ENCODE measurements at places on chromosomes 7 and 10.

GRCh38 chr10:3222068-3222467 lies 49.5 kb upstream of the PITRM1 start:
- no peak for DNase-seq

- no peak for DNase-seq
Measured at GRCh38 chr7:107076781-107077698, 32.5 kb downstream of the PRKAR2B start.

DNA sequence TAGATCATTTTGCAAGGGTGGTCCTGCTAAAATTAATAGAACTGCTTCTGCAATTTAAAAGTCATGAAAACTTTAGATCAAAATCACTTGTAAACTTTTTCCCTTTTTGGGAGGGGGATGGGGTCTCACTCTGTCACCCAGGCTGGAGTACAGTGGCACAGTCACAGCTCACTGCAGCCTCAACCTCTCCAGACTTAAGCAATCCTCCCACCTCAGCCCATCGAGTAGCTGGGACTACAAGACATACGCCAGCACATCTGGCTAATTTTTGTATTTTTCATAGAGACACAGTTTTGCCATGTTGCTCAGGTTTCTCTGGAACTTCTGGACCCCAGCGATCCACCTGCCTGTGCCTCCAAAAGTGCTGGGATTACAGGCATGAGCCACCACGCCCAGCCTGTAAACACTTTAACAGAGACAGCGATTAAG lies 79.7 kb downstream of the LRRC17 start:
- no peak for DNase-seq

DNA sequence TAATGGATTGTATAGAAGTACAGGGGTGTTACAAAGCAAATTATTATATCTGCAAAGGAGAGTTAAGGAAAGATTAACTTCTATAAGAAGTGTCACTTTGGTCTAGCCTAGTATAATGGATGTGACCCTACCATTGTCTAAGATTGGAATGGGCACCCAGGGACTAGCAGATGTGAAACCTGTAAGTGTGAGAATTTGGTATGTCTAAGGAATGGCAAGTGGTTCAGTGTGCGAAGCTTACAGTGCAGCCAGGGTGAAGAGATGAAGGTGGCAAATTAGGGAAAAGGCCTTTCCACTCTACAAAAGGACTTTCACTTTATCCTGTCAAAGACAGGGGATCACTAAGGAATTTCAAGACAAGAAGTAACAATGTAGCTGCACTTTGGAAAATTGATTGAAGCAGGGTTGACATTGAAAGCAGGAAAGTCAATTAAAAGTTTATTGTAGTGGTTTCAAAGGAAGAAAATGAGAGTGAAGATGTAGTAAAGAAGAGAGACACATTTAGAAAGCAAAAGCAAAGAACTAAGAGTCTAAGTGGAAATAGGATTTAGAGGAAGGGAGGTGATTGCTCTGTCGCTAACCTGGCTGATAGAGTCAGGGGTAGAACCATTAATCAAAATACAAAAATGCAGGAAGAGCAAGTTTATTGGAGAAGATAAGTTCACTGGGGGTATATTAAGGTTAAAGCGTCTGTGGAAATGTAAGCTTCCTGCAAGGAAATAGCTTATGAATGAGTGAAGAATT lies 47.4 kb downstream of the KCND2 start:
- no peak for DNase-seq

DNA sequence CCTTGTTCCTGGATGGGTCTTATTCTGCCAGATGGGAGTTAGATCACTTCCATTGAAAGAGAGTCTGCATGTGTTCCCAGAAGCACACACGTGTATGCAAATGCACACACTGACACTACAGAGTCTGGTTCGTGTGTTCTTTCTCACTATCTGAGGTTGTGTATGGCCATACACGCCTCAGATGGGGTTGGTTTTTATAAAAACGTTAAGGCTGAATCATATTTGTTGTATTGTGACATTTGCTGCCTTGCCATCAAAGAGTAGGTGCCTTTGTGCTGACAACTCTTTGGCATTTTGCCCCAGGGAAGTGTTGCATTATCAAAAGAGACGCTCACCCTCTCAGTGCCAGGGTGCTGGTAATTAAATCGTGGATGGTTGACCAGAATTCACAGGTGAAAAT lies 37.7 kb upstream of the HDAC9 start:
- no peak for DNase-seq

- DNase-seq, result no peak
Measured at GRCh38 chr10:97810446-97810845, 38.6 kb upstream of the SFRP5 start.

DNA sequence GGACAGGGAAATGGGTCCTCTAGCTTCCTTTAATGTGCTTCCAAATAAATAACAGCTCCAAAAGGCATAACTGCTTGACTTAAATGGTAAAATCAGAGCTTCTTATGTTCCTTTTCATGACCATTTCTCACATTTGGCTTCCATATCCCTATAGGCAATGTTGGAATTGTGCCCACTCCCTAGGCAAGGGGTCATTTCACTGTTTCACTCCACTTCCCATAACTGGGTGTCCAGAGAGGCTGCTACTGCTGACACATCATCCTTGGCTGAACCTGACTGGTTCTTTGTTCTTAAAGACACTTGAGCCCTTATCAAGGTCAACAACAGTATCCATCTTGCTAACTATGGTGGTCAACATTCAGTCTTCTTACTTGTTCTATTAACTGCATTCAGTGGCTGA lies 37.1 kb downstream of the PRTFDC1 start:
- DNase-seq, result no peak

DNA sequence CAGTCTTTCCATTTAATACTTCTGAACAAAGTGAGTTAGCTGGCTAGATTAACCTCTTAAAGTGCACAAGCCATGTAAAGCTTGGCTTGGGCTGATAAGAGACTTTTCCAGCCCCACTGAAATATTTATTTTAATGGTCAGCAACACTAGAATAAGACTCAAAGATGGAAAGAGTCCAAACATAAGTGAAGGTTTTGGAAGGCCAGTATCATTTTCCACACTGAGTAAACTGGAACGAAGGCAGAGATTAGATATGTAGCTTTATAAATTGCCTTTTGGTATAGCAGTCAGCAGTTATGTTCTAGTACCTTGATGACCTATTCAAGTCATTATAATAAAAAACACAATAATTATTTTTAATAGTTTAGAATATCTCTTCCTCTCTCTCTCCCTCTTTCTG lies 102.2 kb downstream of the HDAC9 start:
- DNase-seq, result no peak

GRCh38 chr7:54615537-54615936 lies 73.4 kb downstream of the VSTM2A start:
- DNase-seq, result no peak

DNA sequence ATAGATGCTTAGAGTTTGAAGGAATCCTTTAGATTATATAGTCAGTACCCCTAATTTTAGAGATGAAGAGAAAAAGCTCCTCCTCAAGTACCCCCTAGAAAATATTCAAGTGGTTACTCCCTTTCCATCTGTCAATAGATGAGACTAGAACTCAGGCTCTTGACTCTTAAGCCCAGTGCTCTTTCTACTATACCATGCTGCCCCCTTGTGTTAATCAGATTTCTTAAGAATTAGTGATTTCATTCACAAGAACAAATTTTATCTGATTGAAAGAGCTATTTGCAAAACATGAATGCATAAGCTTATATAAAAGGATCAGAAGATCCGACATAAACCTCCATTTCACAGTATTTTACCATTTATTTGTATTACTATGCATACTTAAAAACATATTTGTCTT lies 179.3 kb downstream of the TFEC start:
- no peak for DNase-seq

GRCh38 chr10:52348037-52348564 lies 34.0 kb downstream of the DKK1 start:
- DNase-seq, result no peak

- DNase-seq, result no peak
Measured at GRCh38 chr7:50425318-50425717, 24.8 kb downstream of the FIGNL1 start.

GRCh38 chr7:71770269-71770907 lies 638.4 kb downstream of the GALNT17 start:
- no peak for DNase-seq

DNA sequence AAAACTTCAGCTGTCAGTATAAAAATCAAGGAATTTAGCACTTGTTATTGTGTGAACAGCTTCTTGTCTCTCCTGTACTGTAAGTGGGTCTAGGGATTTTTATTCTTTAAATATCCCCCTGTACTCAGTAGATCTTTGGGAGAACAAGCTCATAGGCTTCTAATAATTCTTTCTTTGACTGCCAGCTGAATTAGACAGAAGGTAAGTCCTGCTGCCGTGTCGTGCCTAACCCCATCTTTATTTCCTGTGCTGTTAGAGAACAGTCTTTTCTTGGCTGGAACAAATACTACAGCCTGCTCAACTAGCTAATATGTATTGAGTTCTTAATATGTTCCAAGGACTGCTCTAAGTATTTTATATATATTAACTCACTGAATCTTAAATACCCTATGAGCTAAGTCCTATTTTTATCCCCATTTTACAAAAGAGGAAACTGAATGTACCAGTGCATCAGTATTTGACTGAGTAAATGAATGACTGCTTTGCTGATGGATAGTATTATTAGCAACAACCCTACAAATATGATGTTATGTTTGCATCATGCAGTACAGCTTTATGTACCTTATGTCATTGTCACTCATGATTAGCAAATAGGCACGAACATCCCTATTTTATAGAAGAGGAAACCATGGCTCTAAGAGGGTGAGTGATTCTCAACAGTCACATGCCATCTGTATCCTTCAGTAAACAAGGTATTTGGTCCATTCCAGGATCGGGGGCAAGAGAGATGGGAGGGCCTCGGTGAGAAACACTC lies 5.5 kb upstream of the DUSP5 start:
- DNase-seq, result no peak

DNA sequence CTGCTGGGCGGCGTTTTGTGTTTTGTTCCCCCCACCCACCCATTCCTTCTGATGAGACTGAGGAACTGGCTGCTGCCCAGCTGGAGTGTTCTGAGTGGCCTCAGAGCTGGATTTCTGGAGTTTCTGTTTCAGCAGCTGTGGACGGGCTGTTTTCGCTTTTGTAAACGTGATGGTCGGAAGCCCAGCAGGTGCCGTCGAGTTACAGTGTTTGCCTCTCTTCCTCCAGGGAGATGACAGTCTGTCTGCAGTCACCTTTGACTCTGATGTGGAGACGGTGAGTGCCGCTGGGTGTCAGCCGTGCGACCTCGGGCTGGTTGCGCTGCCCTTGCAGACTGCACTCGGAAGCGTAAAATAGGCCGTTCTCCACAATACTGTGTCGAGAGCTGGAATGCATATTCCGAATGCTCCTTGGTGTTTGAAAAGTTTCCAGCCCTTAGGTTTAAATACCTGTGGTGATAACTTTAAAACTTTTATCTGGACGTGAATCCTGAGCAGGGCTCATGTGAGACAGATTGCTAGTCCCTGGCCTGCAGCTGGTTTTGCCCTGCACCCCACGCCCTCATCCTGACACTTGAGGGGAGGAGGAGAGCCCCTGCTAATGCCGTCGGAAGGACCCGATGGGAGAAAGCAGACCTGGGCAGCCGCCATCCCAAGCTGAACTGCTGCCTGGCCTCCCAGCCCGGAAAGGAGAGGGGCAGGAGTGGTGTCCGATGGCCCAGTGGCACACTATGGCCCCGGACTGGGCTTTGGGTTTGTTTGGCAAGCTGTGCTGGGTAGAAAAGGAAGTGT lies 8.3 kb downstream of the IQCE start:
- DNase-seq, result peak; percentile 77

GRCh38 chr10:93701866-93702209 lies 554 bp downstream of the FRA10AC1 start:
- DNase-seq, result no peak

DNA sequence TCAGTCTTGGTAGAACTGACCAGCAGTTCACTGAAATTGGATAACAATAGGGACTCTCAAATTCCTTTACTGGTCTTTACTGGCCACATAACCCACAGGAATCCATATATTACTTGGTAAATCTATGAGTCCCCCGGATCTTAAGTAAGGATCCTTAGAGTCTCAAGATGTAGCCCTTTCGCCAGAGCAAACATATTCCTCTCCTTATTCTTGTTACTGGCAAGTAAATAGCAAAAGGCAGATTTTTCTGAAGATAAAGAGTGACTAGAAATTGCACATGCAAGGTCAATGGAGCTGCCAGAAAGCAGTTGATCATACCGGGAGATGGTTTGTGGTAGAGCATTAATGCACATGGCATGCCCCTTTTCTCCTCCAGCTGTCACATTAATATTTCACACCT lies 283.0 kb downstream of the HDAC9 start:
- no peak for DNase-seq

DNA sequence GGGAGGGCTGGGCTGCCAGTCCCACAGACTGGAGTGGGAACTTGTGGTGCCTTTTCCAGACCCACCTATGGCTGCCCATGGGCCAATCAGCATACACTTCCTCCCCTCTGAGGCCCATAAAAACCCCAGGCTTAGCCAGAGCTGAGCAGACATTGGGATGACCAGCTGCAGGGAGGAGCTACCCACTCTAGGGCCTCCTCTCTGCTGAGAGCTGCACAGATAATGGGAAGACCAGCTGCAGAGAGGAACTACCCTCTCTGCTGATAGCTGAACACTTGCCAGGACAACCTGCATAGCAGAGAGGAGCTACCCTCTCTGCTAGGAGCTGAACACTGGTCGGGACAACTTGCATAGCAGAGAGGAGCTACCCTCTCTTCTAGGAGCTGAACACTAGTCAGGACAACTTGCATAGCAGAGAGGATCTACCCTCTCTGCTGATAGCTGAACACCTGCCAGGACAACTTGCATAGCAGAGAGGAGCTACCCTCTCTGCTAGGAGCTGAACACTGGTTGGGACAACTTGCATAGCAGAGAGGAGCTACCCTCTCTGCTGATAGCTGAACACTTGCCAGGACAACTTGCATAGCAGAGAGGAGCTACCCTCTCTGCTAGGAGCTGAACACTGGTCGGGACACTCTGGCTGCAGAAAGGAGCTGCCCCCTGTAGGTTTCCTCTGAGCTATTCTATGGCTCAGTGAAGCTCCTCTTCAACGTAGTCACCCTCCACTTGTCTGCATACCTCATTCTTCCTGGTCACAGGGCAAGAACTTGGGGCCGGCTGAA lies 88.3 kb upstream of the CACUL1 start:
- no peak for DNase-seq

DNA sequence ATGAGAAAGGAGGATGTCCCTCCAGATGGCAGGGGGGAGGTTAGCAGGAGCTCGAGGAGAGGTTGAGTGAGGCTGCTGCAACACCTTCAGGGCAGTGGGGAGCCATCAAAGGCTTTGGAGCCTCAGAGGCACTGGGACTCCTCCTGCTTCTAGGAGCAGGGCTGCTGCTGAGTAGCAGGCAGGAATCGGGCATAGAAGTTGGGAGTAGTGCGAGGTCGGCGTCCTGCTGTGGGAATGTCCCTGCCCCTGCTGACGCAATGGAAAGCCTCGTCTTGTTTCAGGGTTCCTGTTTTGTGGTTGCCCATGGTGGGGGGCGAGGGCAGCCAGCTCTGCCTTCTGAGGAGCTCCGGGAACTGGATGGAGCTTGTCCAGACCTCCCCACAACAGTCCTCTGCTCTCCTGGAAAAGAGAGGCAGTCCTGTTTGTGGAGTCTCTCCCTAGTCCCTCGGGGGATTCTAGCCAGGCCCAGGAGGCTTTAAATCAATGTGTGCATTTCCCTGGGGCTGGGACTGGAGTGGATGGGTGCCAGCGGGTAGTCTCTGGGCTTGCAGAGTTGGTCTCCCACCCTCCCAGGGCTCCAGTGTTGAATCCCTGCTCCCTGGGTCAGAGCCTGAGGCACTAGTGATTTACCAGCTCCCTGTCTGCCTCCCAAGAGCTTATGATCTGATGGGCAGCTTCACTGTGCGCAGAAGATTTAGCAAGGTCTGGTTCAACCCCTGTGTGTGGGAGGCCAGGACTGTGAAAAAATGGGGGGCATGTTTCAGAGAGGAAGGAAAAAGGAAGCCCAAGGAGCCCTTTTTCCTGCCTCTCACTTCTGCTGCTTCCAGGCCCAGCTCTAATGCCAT lies 98.7 kb upstream of the PPIF start:
- no peak for DNase-seq
